T-helper 2 cell (primary cell): ENCODE measurements at places on chromosomes 11 and 22.

DNA sequence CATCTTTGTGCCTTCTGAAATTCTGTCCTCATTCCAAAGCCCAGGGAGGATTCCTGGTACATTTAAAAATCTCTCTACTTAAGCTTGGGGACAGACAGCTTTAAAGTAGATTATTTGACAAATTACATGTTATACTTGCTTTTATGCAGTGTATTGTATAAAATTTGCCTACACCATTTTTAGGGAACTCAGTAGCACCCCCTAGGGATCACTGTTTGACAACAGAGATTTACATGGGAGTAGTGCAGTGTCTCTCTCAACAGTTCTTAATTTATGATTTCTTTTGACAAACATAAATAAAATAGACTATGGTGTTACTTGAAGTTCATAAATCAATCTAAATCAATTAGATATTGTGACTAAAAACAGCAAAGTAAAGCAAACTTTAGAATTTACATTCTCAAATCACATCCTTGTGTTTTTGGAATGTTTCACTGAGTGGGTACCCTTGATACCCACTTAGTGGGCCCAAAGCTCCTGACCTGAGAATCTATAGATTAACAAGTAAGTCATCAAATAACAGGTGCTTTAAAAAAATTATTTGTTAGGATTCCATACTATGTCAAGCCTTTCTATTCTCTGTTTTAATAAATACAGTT lies 428.8 kb downstream of the DYNC2H1 start:
- DNase-seq: peak; percentile 9

DNA sequence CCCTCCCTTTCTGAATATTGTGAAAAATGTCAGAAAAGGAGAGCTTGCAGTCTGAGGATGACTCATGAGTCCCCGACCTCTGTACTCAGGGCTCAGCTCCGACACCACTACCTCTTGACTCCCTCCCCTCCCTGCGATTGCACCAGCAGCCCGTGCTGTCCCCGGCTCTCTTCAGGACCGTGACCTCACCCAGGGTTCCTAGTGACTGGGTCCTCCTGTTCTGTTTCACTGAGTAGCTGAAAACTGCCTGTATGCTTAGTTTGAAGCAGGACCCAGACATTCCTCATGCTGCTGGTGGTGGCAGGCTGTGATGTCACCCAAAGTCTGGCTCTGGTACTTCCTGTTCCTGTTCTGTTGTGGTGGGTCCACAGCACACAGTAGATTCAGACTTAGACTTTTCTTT lies 11.7 kb downstream of the PHRF1 start:
- no peak for DNase-seq

GRCh38 chr11:72989727-72990126 lies 152.4 kb downstream of the FCHSD2 start:
- DNase-seq: no peak

DNA sequence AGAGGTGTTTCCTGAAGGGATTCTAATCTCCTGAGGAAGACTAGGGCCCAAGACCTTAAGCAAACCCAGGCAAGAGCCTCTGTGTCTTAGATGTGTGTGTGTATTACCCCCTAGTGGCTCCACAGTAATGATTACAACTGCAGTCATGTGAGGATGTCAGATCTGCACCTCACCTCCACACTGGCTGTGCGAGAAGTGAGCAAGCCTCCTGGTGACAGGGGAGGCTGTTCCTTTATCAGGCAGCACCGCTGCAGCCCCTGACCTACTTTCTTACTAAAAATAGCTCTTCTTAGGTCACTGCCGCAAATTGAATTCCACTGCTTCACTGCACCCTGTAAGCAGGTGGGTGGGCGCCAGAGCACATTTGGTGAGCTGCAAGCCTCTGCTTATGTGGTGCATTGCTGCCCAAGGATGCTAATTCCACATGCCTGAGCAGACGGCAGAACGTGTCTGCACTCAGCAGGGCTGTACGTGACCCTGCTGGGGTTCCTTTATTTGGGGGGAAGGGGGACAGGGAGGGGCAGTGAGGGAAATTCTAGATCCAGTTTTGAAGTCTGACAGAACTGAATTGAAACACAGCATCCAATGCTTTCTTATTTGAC lies 112.4 kb downstream of the KCNC1 start:
- no peak for DNase-seq

DNA sequence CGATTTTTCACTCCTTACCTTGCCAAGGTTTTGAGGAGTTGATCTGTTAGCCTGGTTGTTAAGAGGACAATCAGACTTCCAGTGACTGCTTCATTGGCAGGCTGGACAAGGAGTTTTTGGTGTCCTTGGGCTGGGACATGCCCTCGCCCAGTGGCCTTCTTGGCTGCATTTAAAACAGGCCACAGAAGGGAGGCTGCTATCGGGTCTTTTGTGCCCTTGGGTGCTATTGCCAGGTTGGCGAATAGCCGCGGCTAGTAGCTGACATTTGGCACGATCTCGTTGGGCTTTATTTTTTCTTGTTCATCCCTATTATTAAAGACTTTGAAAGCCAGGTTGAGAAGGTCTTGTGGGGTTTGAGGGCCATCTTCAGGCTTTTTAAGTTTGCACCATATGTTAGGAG lies 99.4 kb downstream of the ELP4 start:
- DNase-seq: no peak

GRCh38 chr11:44777209-44778194 lies 50.7 kb downstream of the TSPAN18 start:
- DNase-seq: no peak
